ENCODE measurements at places on chromosomes 1 and 21. TPM values are rescaled to one million over a fixed set of nuclear protein-coding genes. Genes with fewer than 3 reads are reported as not detected.

The HES3 gene
- not detected for total RNA-seq

The ACTL8 gene
- total RNA-seq: not detected

- no peaks in the 10 kb centered on the region for H3K27me3 ChIP-seq
- H3K4me3 ChIP-seq: no peak overlapping the region
- no peak for DNase-seq
Measured at GRCh38 chr21:35204850-35205541, 155.9 kb upstream of the RUNX1 start.

DNA sequence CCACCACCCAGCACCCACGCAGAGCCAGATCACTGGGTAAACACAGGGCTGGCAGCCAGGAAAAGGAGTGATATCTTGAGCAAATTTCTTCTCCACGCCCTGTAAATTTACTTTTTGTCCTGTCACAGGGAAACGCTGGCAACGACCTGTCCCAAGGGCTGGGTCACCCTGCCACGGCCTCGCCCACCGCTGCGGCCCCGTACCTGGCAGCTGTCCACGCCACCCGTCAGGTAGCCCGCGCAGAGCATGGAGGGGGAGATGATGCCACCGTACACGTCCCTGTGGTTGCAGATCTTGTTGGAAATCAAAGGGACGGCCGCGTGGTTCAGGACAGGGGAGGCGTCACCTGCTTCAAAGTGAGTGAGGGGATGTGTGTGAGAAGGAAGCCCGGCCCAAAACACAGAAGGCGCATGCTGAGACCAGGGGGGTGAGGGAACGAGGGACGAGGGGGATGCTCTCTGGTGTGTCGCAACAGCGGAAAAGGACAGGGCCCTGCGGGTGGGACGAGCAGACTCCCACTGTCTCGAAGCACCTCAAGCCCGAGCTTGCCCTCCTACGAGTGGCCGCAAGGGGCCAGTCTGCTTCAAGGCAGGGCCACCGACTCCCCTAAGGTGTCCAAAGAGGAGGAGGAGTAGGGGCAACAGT is 10.1 kb upstream of the TFF1 start:
- H3K27ac ChIP-seq: no peak overlapping the region
- H3K4me3 ChIP-seq: no peak overlapping the region
- peaks cover 16% of the 10 kb centered on the region for H3K4me1 ChIP-seq
- no peak for DNase-seq

DNA sequence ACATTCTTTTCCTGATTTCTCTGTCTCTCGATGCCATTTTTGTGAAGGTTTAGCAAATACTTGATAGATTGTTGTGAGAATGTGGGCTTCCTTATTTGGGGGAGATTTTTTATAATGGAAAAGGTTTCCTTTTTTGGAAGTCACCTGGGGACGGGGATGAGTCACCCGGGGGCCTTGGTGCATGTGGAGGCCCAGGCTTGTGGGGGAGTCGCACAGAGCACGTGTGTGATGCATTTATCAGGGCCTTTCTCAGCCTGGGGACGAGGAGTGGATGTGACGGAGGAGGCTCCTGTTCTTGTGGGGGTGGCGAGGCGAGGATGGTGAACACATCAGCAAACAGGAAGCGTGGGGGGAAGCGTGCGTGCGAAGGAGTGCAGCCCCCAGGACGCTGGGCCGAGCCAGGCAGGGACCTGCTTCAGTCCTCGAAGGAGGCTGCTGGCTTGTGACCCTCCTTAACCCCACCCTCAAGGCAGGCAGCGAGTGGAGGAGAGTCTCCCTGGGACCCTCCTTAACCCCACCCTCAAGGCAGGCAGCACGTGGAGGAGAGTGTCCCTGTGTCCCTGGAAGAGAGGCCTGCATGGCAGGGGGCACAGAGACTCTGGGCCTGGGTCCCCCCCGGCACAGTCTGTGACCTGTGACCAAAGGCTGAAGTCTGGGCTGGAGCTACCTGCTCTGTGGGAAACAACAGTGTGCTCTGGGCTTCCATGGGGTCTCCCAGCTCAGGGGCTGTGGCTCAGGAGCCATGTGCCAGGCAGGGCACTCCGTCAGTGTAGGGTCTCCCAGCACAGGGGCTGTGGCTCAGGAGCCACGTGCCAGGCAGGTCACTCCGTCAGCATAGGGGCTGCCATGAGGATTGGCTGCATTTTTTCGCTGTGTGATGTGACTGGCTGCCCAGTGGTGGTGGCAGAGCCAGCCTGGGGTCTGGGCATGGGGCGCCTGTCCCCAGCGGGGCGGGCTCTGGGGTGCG is 57.2 kb downstream of the AGPAT3 start:
- no peak overlapping the region for H3K4me3 ChIP-seq
- H3K4me1 ChIP-seq: peaks cover 15% of the 10 kb centered on the region
- peaks cover 4% of the 10 kb centered on the region for H3K27me3 ChIP-seq
- peaks cover 2% of the 10 kb centered on the region for H3K36me3 ChIP-seq
- DNase-seq: no peak

GRCh38 chr1:55658917-55659316 is 443.8 kb upstream of the USP24 start:
- H3K27me3 ChIP-seq: peaks cover 3% of the 10 kb centered on the region
- H3K27ac ChIP-seq: no peak overlapping the region
- no peaks in the 10 kb centered on the region for H3K36me3 ChIP-seq
- DNase-seq: no peak
- H3K4me3 ChIP-seq: no peak overlapping the region

DNA sequence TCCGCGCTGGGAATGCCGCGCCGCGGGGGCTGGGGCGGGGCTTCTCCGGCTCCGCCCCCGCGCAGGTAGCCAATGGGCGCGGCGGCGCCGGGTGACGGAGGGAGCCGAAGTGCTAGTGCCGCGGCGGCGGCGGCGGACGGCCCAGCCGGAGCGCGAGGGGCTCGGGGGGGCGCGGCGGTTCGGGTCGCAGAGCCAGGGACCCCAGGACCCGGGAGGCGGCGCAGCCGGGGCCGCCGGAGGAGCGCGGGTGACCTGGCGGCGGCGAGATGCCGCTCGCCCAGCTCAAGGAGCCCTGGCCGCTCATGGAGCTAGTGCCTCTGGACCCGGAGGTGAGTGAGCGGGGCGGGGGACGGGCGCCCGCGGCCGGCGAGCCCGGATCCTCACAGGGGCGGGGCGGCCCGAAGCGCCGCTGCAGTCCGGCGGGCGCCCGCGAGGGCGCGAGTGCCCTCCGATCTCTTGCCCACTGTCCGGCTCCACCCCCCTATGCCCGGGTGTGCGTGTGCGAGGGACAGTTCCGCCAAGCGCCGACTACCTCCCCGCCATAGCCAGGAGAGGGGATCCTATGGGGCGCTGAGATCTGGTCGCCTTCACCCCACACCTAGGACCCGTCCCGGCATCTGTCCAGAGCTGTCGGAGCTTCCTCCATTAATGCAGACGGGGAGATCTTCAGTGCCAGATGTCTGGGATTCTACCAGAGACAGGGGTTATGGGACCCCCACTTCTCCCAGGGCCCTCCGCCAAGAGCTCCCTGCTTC is at the start of gene RPS6KA1:
TSS of gene RPS6KA1 (plus strand) at position 107 of the 755 bp plus-strand sequence. CDS start at position 267, 160 bp downstream.
- peak within 1 kb of the TSS; percentile 94 for H3K27ac ChIP-seq
- peaks cover 15% of the 10 kb centered on the region for H3K4me1 ChIP-seq
- peak; percentile 66 for DNase-seq
- H3K4me3 ChIP-seq: peak within 1 kb of the TSS; percentile 81
- H3K36me3 ChIP-seq: no peaks in the 10 kb centered on the region

DNA sequence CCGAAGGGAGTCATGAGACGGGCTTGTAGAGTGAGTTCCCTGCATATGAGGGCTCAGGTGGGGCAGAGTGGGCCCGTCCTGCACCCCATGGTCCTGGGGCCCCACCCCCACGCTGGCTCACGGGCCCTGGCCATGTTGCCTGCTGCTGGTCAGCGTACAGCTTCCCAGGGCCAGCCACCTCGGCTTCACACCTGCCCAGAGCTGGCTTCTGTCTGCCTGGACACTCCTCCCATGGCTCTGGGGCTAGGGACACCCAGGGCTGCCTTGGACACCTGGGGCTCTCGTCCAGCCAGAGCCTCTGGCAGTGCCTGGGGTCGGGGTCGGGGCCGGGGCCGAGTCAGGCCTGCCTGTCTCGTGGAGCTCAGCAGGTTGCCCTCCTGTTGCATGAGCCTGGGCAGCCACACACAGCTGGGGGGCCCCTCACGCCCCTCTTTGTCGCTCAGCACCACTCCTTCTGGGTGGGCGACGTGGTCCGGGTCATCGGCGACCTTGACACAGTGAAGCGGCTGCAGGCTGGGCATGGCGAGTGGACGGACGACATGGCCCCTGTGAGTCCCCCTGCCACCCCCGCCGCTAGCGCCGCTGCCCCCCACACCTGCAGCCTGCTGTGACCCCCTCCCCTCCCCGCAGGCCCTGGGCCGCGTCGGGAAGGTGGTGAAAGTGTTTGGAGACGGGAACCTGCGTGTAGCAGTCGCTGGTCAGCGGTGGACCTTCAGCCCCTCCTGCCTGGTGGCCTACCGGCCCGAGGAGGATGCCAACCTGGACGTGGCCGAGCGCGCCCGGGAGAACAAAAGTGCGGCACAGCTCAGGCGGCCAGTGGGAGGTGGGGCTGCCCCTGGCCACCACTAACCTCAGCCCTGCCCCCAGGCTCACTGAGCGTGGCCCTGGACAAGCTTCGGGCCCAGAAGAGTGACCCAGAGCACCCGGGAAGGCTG is 5.5 kb upstream of the MMP23B start:
- H3K36me3 ChIP-seq: no peaks in the 10 kb centered on the region
- DNase-seq: no peak
- H3K4me3 ChIP-seq: no peak overlapping the region
- H3K4me1 ChIP-seq: no peaks in the 10 kb centered on the region

DNA sequence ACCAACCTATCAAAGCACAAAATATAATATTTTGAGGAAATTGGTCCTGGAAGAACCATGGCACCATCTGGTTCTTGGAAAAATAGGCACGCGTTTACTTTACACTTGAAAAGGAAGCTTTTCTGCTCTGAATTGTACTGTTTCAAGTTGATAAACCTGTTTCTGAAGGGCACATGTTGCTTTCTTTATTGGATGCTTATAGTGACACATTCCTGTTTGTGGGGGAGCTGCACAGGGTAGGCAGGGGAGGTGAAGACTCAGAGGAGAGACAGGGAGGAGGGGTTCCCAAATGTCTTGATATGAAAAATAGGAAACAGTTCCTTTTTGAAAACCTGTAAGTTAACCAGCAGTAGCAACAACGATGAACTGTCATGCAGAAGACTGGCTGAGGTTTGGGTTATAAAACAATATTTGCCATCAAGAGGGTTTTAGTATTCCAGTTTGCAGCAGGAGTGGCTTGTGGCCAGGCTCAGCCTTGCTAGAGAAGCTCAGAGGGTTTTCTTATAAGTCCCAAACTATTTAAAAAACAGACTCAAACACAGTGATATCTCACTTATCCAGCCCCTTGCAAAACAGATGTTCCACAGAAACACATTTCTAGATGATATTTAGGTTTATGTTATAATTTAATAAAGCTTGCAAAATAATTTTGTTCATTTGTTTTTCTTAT is 127.0 kb upstream of the MROH9 start:
- H3K36me3 ChIP-seq: no peaks in the 10 kb centered on the region
- no peaks in the 10 kb centered on the region for H3K27me3 ChIP-seq
- no peak overlapping the region for H3K27ac ChIP-seq
- DNase-seq: no peak
- no peak overlapping the region for H3K4me3 ChIP-seq

GRCh38 chr1:232974971-232975370 is 24.6 kb downstream of the NTPCR start:
- DNase-seq: no peak
- H3K27me3 ChIP-seq: no peaks in the 10 kb centered on the region
- H3K4me1 ChIP-seq: peaks cover 5% of the 10 kb centered on the region
- peaks cover 60% of the 10 kb centered on the region for H3K36me3 ChIP-seq
- H3K4me3 ChIP-seq: no peak overlapping the region
